Mammary microvascular endothelial cell (primary cell): ENCODE measurements at places on chromosomes 13 and 19. TPM values are rescaled to one million over a fixed set of nuclear protein-coding genes. Genes with fewer than 3 reads are reported as not detected.

The AZU1 gene
- total RNA-seq: not detected in 2 replicates

The B3GLCT gene
- total RNA-seq: 13.0 and 13.4 TPM in 2 replicates

The C19orf38 gene
- total RNA-seq: not detected in 2 replicates

The AMER2 gene
- not detected in 2 replicates for total RNA-seq

The ZNF284 gene
- 0.73 and 0.98 TPM in 2 replicates for total RNA-seq

The NLRP9 gene
- not detected in 2 replicates for total RNA-seq

The LPAR2 gene
- total RNA-seq: 1.2 and 1.7 TPM in 2 replicates

The SLITRK6 gene
- total RNA-seq: not detected in 2 replicates

The SLC17A7 gene
- total RNA-seq: under 0.01 and 0.05 TPM in 2 replicates

The CGB8 gene
- not detected in 2 replicates for total RNA-seq

The SRRM5 gene
- 0.33 TPM in 1 of 2 replicates, not detected in the other for total RNA-seq

The CELF5 gene
- not detected in 2 replicates for total RNA-seq

The RFPL4A gene
- total RNA-seq: 1.8 TPM in 1 of 2 replicates, not detected in the other

The SHISA7 gene
- not detected in 2 replicates for total RNA-seq

The SIGLECL1 gene
- total RNA-seq: not detected in 2 replicates

The MIA gene
- not detected in 2 replicates for total RNA-seq

The TNFSF9 gene
- total RNA-seq: 1.0 and 1.3 TPM in 2 replicates

The PRR22 gene
- 0.44 and 0.60 TPM in 2 replicates for total RNA-seq

The ZNF615 gene
- total RNA-seq: 5.1 and 7.7 TPM in 2 replicates

The LRG1 gene
- total RNA-seq: 0.73 and 0.79 TPM in 2 replicates

The SYNGR4 gene
- not detected in 2 replicates for total RNA-seq

The NLRP11 gene
- total RNA-seq: not detected in 2 replicates

The ZNF547 gene
- 0.53 and 1.6 TPM in 2 replicates for total RNA-seq

The C19orf85 gene
- not detected in 2 replicates for total RNA-seq

The KLK7 gene
- not detected in 2 replicates for total RNA-seq

The NRTN gene
- not detected in 2 replicates for total RNA-seq

The ZNF845 gene
- 5.1 and 6.3 TPM in 2 replicates for total RNA-seq

The ICAM5 gene
- not detected in 2 replicates for total RNA-seq

The NLRP4 gene
- not detected in 2 replicates for total RNA-seq

The CEACAM3 gene
- total RNA-seq: not detected in 2 replicates

The MAN2B1 gene
- 54.9 and 120 TPM in 2 replicates for total RNA-seq

The UHRF1 gene
- 47.1 and 53.8 TPM in 2 replicates for total RNA-seq

The ELSPBP1 gene
- total RNA-seq: not detected in 2 replicates

The LMTK3 gene
- total RNA-seq: 0.05 TPM in 1 of 2 replicates, not detected in the other

The OSCAR gene
- not detected in 2 replicates for total RNA-seq

The STRN4 gene
- 68.0 and 78.3 TPM in 2 replicates for total RNA-seq

The TTYH1 gene
- total RNA-seq: not detected in 2 replicates

The FGF22 gene
- not detected in 2 replicates for total RNA-seq
